ENCODE measurements at places on chromosomes 12 and 14. TPM values are rescaled to one million over a fixed set of nuclear protein-coding genes. Genes with fewer than 3 reads are reported as not detected.

DNA sequence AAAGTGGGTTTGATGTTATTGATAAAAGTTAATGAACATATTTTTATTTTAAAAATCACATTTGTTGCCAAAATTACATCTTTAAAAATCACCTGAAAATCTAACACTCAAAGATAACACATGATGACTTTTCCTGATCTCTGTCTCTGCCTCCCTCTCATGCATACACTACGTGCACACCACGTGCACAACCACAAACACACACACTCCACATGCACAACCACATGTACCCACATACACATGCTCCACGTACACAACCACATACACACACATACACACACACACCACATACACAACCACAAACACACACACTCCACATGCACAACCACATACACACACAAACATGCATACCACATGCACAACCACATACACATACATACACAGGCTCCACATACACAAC is 61.8 kb upstream of the TMEM132C start:
- H3K27me3 ChIP-seq: no peaks in the 10 kb centered on the region
- H3K36me3 ChIP-seq: no peaks in the 10 kb centered on the region
- H3K27ac ChIP-seq: no peak overlapping the region
- DNase-seq: no peak
- no peak overlapping the region for H3K4me3 ChIP-seq
- no peaks in the 10 kb centered on the region for H3K4me1 ChIP-seq

DNA sequence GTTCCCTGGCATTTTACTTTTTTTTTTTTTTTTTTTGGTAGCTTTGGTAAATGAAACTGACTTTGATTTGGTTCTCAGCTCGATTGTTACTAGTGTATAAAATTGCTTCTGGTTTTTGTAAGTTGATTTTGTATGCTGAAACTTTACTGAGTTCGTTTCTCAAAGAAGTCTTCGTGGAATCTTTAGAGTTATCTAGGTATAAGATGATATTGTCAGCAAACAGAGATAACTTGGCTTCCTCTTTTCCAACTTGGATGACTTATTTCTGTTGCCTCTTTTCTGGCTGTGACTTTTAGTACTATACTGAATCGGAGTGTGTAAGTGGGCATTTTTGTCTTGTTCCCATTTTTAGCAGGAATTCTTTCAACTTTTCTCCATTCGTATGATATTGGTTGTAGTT is 28.1 kb downstream of the USP15 start:
- H3K36me3 ChIP-seq: no peaks in the 10 kb centered on the region
- H3K27me3 ChIP-seq: no peaks in the 10 kb centered on the region
- no peak for DNase-seq
- peaks cover 46% of the 10 kb centered on the region for H3K4me1 ChIP-seq
- no peak overlapping the region for H3K27ac ChIP-seq

DNA sequence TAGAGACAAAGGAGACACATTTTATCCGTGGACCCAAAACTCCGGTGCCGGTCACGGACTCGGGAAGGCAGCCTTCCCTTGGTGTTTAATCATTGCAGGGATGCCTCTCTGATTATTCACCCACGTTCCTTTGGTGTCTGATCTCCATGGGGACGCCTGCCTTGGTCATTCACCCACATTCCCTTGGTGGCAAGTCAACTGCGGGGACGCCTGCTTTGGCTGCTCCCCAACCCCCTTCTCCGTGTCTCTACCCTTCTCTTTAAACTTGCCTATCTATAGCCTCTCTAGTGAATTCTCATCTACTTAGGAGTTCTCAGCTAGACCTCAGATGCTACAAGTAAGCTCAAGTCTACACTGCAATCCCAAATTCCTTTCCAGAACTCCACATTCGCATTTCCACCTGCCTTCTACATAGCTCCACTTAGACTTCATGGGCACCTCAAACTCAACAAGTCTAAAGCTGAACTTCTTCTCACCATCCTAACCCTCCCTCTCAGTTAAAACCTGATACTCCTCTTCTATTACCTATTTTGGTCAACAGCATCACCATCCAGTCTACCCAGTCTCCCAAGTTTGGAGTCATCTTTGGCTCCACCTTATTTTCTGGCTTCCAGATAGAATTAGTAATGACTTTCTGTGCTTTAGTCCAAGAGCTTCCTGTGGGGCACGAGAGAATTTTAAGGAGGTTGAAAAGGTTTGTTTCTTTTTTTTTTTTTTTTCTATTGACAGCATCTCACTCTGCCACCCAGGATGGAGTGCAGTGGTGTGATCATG is 14.4 kb downstream of the SPTLC2 start:
- H3K27ac ChIP-seq: no peak overlapping the region
- no peaks in the 10 kb centered on the region for H3K27me3 ChIP-seq
- no peak for DNase-seq
- peaks cover 28% of the 10 kb centered on the region for H3K4me1 ChIP-seq
- H3K36me3 ChIP-seq: peaks cover 8% of the 10 kb centered on the region

- no peak overlapping the region for H3K27ac ChIP-seq
- no peak for DNase-seq
- H3K27me3 ChIP-seq: no peaks in the 10 kb centered on the region
- no peak overlapping the region for H3K4me3 ChIP-seq
- no peaks in the 10 kb centered on the region for H3K36me3 ChIP-seq
Observed at GRCh38 chr12:106919910-106920544, 35.7 kb upstream of the TMEM263 start.

- no peak for DNase-seq
- no peaks in the 10 kb centered on the region for H3K36me3 ChIP-seq
- peaks cover 21% of the 10 kb centered on the region for H3K4me1 ChIP-seq
- no peak overlapping the region for H3K4me3 ChIP-seq
Observed at GRCh38 chr12:27257104-27257843, 13.2 kb downstream of the STK38L start.

- no peak overlapping the region for H3K4me3 ChIP-seq
- H3K4me1 ChIP-seq: no peaks in the 10 kb centered on the region
- no peak overlapping the region for H3K27ac ChIP-seq
- no peaks in the 10 kb centered on the region for H3K36me3 ChIP-seq
Observed at GRCh38 chr12:65798918-65799317, 25.4 kb upstream of the HMGA2 start.

DNA sequence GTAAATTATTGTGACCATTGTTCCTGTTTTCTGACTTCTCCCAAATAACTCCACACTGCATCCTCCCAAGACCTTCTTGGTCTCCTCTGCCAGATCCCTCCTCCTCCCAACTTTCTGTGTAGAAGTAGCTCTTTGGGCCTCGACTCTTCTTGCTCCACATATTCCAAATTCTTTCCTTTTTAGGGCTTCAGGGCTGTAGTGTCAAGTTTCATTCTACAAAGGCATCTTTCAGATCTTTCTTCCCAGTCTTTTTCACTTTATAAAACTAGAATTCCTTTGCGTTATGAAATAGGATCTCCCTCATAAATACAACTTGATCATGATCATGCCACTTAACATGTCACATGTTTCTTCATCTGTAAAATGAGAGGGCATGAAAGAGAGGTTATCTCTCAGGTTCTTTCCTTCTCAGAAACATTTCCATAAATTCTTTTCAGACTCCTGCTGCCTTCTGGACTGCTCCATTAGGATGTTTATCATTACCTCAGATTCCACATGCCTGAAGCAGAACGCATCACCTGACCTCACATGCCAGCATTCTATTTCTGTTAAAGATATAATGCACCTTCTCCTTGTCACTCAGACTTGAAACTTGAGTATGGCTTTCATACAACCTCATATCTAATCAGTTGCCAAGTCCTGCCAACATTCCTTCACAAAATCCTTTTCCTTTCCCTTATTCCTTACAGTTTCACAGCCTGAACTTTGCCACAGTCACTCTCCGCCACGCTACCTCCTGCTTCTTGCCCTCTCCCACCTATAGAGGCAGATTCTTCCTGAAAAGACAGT is 8.5 kb downstream of the SLC38A1 start:
- peaks cover 67% of the 10 kb centered on the region for H3K4me1 ChIP-seq
- no peak for DNase-seq
- no peaks in the 10 kb centered on the region for H3K27me3 ChIP-seq
- H3K27ac ChIP-seq: no peak overlapping the region
- H3K36me3 ChIP-seq: no peaks in the 10 kb centered on the region

DNA sequence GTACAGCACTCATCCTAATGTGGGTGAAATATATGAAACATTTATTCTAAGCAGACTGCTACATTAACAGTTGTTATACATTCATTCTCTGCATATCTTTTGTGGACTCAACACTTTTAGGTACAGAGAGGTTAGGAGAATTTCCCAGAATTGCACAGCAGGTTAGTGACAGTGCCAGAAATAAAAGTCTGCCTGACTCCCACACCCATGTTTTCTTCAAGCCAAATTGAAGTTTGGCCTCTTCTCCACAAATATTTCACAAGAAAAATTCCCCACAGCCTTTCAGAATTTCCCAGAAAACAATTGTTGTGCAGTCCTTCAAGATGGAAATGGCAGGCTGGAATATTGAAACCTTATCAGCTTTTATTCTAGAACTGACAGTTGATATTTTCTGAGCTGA is 464.8 kb downstream of the RAD51B start:
- no peaks in the 10 kb centered on the region for H3K36me3 ChIP-seq
- H3K4me3 ChIP-seq: no peak overlapping the region
- no peaks in the 10 kb centered on the region for H3K27me3 ChIP-seq

- no peak overlapping the region for H3K4me3 ChIP-seq
- H3K36me3 ChIP-seq: no peaks in the 10 kb centered on the region
- H3K4me1 ChIP-seq: peaks cover 100% of the 10 kb centered on the region
- no peaks in the 10 kb centered on the region for H3K27me3 ChIP-seq
Observed at GRCh38 chr12:116186482-116187150, 90.9 kb downstream of the MED13L start.

EIF2B2 gene
- 27.2 TPM for total RNA-seq

- DNase-seq: no peak
- no peaks in the 10 kb centered on the region for H3K27me3 ChIP-seq
- H3K4me3 ChIP-seq: no peak overlapping the region
- no peaks in the 10 kb centered on the region for H3K4me1 ChIP-seq
Observed at GRCh38 chr14:52077256-52077979, 8.6 kb upstream of the NID2 start.
